A549 treated with AZD2906 at 1 μM for 4 hours (cell line): ENCODE measurements at places on chromosomes 6 and 20. TPM values are rescaled to one million over a fixed set of nuclear protein-coding genes. Genes with fewer than 3 reads are reported as not detected.

Gene SRF
- total RNA-seq: 12.5 to 17.2 TPM (median 16.3 TPM) in 5 replicates

Gene PACRG
- 0.06 to 0.18 TPM in 2 of 5 replicates, not detected in the others for total RNA-seq

Gene SPATS1
- not detected in 5 replicates for total RNA-seq

Gene FERMT1
- 13.1 to 16.5 TPM (median 13.7 TPM) in 5 replicates for total RNA-seq

Gene GMPR
- total RNA-seq: 3.9 to 6.8 TPM (median 5.6 TPM) in 5 replicates

Gene BTN1A1
- total RNA-seq: not detected in 5 replicates

Gene SLC22A7
- total RNA-seq: not detected in 5 replicates

Gene TRAM2
- total RNA-seq: 31.7 to 38.6 TPM (median 36.5 TPM) in 5 replicates

Gene CENPQ
- 5.7 to 7.4 TPM (median 7.1 TPM) in 5 replicates for total RNA-seq

Gene OPRM1
- not detected in 5 replicates for total RNA-seq
